ENCODE measurements at places on chromosomes 4 and X. TPM values are rescaled to one million over a fixed set of nuclear protein-coding genes. Genes with fewer than 3 reads are reported as not detected.

DNA sequence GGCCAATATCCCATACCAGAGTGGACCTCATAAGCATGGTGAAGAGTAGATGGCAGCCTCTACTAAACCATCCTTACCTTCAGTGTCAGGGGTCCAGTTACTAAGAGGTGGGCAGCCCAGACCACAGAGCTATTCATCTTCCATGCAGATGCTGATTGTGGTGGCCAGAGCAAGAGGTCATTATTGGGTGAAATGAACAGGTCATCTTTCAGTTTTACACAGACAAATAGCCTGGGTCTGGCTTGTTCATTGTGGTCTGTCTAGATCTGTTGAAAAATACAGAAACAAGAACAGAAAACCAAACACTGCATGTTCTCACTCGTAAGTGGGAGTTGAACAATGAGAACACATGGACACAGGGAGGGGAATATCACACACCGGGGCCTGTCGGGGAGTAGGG is 71.3 kb downstream of the PAK3 start:
- no peak for DNase-seq

GRCh38 chr4:110073053-110073845 is 125.2 kb downstream of the ELOVL6 start:
- DNase-seq = no peak

DNA sequence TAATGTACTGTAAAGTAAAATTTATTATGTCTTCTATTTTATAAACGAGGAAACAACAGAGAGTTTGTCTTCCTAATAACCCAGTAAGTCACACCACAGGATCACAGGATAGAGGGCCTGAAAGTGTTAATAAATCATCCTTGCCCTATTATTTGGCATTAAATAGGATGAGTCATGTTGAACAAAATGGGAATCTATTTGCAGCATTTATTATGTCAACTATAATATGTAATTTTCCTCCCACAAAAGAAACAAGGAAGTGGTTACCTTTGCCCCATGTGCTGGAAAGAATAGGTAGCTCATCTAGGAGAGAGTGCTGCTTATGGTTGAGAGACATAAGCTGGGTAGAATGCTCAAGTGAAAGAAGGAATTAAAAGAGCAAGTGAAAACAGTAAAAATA is 237.6 kb upstream of the NDST3 start:
- DNase-seq = no peak

FHDC1 gene
- total RNA-seq = 0.25 TPM

GRCh38 chr4:1728061-1728980 is 7.0 kb downstream of the TACC3 start:
- DNase-seq = no peak

- no peak for DNase-seq
Observed at GRCh38 chr4:24795666-24796381, 451 bp downstream of the SOD3 start.

- peak; percentile 33 for DNase-seq
Observed at GRCh38 chr4:10296730-10297129, 160.5 kb downstream of the ZNF518B start.

GRCh38 chr4:64192731-64193412 is 216.4 kb downstream of the TECRL start:
- no peak for DNase-seq

CLDN34 gene
- not detected for total RNA-seq

REPS2 gene
- total RNA-seq = not detected

- peak; percentile 90 for DNase-seq
Observed at GRCh38 chr4:110636680-110637407, 14.0 kb upstream of the PITX2 start.

TCEAL1 gene
- total RNA-seq = 22.8 TPM

CLDN22 gene
- total RNA-seq = not detected

- DNase-seq = no peak
Observed at GRCh38 chr4:145735827-145736226, 55.9 kb downstream of the C4orf51 start.

DNA sequence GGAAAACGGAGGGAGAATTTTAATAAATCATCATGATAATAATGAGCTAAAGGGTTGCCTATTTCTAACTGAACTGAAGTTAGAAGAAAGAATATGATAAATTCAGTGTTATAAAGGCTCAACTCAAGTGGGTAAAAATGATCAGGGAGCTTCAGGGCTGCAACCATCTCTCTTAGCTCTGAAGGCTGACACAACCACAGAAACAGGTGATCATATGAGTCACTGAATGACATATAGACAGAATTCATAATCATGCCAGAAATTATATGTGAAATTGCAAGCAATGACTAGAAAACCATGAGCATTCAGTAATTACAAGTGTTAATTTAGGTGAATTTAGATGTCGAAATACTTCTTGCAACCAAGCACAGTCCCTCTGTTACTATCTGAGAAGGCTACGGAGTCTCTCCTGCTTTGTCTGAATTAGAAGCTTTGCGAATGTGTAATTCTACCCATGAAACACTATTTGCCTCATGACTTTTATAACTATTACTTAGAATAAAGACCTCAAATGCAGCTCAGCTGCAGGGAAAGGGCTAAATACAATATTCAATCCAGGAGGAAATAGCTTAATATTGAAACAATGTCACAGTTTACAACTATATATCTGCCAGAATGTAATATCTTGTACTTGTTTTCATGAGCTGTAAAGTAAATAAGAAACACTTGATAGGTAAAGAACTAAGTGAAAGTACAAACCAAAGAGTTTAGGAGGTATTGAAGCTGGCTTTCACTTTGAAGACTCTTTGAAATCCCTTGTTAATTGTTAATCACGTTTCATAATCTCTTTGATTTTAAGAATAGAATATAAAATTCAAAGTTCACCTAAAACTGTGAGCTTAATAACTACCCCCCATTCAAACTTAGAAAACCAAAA is 1972.6 kb downstream of the ARAP2 start:
- DNase-seq = no peak

DNA sequence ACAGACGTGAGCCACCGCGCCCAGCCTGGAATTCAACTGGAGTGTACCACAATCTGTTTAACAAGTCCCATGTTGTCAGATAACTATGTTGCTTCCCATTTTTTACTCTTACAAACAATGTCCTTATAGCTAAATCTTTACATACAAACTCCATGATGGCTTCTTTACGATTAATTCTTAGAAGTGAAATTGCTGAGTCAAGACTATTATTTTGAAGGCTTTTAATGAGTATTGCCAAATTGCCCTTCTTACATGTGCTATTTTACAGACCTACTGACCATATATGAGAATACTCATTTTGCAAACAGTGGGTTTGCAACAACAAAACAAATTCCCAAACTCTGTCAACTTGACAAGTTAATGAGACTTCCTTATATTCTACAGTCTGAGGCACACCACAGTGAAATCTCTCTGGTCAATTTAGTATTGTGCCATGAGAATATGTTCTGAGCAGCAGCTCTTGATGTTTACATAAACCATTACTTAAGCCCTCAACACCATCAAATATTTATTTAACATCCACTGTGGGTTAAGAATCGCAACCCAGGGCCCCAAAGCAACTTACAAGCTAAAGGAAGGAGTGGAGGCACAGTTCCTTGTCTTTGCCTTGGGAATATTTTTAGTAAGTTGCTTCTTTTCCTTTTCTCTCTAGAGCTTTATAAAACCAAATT is 128.5 kb downstream of the SPRY1 start:
- DNase-seq = no peak

- no peak for DNase-seq
Observed at GRCh38 chrX:29528281-29528680, 687.1 kb upstream of the MAGEB2 start.

GRCh38 chr4:169270810-169271691 is at the start of gene SH3RF1:
Gene SH3RF1, minus strand, starts transcription at chr4:169270956. Its CDS starts 1,744 bp downstream, at chr4:169269212.
- peak; percentile 95 for DNase-seq

DNA sequence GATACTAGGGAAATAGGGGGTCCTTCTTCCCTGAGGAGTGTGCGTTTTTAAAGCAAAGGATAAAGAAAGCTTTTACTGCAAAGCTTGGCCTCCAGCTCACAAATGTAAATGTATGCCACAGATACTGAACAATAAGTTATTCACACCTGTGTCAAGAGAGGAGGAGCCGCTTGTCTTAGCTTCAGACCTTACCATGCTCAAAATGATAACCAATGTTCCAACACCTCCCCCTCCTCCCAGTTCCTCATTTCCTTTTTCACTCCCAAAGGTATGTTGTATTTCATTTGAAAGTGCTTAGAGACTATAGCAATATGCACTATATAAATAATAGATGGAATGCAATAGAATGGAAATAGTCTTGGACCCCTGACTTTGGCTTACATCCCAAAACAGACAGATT is 47.0 kb upstream of the RAPGEF2 start:
- no peak for DNase-seq

TLR1 gene
- total RNA-seq = not detected

DNA sequence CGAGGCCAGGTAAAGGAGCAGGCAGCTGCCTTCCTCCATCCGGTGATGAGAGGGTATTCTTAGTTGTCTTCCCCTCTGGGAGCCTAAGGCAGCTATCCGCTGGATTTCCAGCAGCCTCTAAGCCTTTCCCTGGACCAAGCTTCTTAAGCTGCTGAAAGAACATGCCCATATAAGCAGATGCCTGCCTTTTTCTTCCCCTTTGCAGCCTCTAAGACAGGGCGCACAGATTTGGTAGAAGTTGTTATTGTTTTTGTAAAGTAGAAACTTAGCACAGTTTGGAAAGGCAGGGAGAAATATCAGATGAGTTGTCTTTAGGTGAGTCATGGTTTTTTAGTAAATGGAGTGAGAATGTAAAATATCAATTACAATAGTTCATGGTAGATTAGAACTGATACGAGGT is 210.8 kb downstream of the ARHGAP10 start:
- DNase-seq = peak; percentile 19

DNA sequence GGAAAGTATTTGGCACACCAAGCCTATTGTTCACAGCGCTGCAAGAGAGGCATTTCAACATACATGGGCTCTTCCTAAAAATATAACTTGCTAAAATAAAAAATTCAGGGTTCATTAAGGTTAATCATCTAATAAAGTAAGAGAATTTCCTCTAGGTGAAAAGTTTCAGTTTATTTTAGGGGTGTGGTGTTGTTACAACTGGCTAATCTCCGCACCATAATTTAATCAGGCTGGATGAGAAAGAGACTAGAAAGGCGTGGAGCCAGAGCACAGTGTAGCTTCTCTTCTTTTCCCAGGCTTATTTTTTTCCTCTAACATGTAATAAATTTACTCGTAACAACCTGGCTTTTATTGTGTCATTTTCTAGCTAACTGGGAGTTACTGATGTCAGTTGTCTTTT is 47.9 kb downstream of the FHL1 start:
- DNase-seq = no peak

BEND2 gene
- not detected for total RNA-seq

FABP2 gene
- not detected for total RNA-seq

DNA sequence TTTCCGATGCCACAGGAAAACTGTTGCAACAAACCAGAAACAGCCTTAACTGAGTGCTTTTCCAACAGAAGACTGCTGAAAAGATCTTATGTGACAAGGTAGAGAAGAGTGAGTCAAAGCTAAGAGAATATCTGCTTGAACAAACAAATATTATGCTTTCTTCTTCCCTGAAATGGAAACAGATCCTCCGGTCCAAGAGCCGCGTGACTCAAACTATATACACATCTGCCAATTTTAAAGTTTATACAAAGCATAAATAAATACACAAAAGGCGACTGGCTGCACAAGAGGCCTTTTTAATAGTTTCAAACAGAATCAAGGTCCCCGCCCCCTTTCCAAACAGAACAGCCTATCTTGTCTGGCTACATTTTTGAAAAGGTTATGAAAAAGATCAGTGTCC is 329.7 kb upstream of the F9 start:
- peak; percentile 30 for DNase-seq

DNA sequence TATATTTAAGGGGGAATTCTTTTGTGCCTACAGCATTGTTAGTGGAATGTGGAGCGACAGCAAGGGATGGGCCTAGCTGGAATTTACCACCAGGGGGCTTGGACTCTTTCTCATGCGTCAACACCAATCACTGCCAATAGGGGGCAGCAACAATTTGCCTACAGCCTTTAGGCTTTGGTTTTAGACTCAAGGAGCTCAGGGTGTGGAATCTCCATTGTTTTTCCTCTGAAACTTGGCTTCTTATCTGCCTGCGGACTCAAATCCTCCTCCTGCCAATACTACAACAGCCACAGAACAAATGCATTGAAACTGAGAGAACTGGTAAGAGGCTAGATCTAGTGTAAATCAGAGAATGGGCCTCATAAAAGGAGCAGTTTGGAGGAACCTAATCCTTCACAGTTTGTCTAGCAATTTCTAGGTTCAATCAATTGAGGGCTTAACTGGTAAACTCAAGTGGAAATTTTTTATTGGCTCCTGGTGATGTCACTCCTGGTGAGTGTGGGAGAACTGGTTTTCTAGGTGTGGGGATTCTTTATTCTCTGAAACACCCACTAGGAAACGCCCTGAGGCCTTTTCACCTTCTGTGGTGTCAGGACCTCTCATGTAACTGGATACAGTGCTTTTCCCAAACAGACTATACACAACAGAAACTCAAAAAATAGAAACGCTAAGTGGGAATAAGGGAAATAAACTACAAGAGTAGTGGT is 27.9 kb upstream of the TMSB4X start:
- peak; percentile 74 for DNase-seq

DNA sequence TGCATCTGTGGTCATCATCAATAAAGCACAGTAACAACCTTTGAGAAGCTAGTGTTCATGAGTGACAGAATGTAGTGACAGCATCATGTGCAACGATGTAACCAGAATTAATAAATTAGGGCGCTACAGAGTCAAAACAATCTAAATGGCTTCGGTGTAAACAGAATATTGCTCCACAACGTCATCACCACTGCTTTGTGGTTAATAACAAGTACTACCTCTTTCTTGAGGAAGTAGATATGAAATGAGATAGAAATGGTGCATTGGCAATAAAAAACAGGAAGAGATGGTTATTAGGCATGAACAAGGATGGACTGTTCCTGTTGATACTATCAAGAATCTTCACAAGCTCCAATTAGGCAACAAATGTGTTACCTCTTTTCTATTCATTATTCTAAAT is 8.7 kb upstream of the PDHA2 start:
- no peak for DNase-seq

DNA sequence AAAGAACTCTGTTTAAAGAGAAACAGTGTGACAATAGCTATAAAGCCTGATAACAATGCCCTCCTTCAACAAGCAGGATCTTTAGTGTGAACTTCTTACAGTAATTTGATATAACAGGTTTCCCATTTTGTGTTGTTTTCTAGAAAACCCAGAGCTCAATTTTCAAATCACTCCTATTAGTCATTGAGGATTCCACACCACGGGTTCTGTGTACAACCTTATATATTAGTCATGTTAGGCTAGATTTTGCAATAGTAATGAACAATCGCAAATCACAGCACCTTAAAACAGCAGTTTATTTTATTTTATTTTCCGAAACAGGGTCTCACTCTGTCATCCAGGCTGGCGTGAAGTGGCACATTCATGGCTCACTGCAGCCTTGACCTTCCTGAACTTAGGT is 1020.9 kb upstream of the INTU start:
- DNase-seq = peak; percentile 81

GRCh38 chr4:76306882-76307659 is 538 bp downstream of the STBD1 start:
- DNase-seq = peak; percentile 90

UVSSA gene
- 4.1 TPM for total RNA-seq

- DNase-seq = no peak
Observed at GRCh38 chrX:23187819-23188218, 146.8 kb upstream of the PTCHD1 start.

ADAM29 gene
- total RNA-seq = not detected

GRCh38 chr4:41992967-41993857 is 2.9 kb downstream of the SLC30A9 start:
- DNase-seq = no peak

ARMCX1 gene
- 29.0 TPM for total RNA-seq

GRCh38 chr4:1027915-1028238 is 16.5 kb downstream of the FGFRL1 start:
- DNase-seq = no peak

GRCh38 chrX:85897362-85898126 is 149.8 kb downstream of the CHM start:
- peak; percentile 0 for DNase-seq

JCHAIN gene
- 3.0 TPM for total RNA-seq
